ENCODE measurements at places on chromosomes 3 and 15.
A peak's percentile ranks its signal among the peaks of the same experiment; 100 is the strongest.

DNA sequence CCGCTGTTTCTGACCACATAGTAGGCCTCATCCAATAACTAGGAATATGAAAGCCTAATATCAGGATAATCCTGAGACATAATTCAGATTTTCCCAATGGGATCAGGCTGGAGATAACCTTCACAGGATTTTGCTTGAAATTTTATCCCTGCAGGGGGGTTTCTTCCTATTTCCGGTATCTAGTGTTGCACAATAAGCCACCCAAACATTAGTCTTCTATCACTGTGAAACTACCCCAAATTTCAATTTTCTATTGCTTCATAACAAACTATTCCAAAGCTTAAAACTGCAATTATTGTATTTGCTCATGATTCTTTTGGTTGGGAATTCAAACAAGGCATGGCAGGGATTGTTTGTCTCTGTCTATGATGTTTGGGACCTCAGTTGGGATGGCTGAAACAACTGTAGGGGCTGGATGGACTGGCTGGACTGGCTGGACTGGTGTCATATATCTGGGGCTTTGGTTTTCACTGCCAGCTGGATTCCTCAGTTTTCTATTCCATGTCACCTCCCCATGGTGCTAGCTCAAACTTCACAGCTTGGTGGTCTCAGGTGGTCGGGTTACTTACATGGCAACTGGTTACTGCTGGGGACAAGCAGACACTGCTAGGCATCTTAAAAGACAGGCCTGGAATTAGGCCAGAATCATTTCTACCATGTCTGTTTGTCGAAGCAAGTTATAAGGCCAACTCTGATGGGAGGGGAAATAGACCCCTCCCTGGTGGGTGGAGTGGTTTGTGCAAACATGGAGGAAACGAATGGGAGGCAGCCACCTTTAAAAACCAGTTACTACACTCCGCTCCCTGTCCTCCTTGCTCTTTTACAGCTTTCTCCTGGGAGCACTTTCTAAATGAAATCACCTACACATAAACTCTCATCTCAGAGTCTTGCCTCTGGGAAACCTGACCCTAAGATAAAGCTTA lies 88.2 kb upstream of the STT3B start:
- no peak for DNase-seq

DNA sequence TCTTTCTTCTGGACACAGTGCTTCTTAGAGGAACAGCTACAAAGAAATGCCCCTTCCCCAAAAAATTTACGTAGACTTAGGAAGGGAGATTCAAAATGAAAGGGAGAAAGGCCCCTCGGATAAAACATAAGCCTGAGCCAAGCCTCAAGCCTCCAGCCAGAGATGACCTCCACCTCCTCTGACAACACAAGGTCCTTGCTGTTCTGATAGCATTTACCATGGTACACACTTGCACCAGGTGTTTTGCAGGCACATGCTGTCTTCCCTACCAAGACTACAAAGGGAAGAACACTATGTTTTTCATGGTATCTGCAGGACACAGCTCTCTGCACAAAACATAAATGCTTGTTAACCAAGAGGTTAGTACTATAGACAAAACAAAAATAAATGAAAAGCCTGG lies 27.8 kb downstream of the RYK start:
- no peak for DNase-seq

DNA sequence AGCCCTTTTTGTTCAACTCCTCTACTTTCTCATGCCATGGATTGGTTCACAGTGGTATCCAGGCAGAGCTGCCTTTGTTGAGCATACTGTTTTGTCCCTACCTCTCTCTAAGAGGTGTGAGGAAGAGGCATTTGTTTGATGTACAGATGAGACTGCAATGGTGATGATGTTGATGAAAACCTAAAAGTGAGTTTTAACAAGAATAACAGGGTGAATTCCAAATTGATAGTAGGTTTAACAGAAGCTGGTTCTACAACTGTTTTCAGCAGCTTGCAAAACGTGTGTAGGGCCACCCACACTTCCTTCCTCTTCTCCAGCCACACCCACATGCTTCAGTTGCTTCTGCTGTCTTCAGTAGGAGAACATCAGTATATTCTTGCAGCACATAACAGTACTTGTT lies 10.2 kb downstream of the SNRK start:
- DNase-seq = peak; percentile 91

GRCh38 chr15:84982301-84982920 lies 755 bp downstream of the PDE8A start:
- peak; percentile 78 for DNase-seq

DNA sequence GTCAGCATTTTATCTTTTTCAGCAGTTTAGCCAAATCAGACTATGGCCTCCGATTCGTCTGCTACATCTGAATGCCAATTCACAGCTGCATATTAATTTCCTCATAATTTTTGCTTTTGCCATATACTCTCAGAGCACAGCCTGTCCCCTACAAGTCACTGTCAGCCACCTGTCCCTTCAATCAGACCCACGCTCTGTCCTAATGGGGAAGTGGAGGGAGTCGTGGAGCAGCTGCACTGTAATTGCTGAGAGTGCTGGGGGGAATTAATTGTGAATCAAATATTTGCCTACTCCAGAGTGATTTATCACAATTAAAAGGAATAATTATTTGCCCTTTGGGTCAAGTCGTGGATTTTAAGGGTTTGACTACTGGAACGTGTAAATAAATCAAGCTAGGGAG lies 75.5 kb downstream of the EBLN2 start:
- DNase-seq = no peak

GRCh38 chr3:171829841-171830517 lies 13.2 kb upstream of the TMEM212 start:
- peak; percentile 69 for DNase-seq

GRCh38 chr3:29283231-29284119 lies 2.6 kb downstream of the RBMS3 start:
- no peak for DNase-seq

DNA sequence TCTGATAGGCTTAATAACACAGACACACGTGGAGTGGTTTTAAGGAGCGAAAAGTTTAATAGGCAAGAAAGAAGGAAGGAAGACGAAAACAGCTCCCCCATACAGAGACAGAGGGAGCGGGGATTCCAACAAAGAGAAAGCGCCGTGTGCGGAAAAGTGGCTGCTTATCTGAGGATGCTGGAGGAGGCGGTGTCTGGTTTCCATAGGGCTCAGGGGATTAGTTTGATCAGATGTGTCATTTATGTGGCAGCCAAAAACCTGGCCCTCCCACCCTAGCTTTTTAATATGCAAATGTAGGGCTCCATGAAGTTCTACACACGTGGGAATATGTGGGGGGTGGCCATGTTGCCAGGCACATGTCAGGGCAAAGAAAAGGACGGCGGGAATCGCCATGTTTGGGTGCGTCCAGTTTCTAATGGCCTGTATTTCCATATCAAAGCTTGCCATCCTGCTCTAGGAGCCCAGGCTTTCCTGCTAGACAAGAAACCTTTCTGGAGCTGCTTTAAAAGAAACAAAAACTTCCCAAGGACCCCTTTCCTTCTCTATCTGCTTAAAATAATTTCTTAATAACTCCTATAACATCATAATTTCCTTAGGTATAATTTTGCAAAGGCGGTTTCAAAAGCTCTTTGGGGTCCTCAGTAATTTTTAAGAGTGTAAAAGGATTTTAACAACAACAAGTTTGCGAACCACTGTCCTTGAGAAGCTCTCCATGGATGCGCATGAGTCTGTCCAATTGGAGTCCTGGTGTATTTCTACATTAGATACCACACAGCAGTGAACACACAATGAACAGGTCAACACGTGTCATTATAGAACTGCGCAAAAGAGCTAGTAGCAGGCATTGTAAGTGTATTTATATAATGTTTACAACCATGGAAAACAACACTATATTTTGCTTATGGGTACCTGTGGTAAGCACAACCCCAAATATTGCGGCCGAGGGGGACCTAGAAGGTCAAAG lies 622 bp upstream of the ZNF589 start:
- no peak for DNase-seq

- peak; percentile 58 for DNase-seq
These were observed 412.3 kb upstream of the TPRG1 start for GRCh38 chr3:188759336-188760005.

GRCh38 chr3:145191543-145191942 lies 969.4 kb downstream of the PLOD2 start:
- DNase-seq = no peak

DNA sequence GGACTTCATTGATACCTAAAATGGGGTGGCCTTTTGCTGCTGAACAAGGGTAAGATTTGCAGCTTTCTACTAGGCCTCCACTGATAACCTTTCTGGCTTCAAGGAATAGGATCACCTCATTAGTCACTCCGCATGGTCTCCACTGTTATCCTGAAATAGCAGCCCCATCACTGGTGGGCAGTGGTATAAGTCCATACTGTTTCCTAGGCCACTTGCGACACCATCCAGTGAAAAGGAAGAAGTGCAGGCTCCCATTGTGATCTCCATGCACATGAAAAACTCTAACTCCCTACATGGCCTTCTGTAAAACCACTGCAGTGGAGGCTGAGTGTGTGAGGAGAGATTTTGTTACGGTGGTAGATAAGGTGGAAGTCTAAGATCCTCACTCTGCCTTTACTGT lies 1455.9 kb downstream of the SI start:
- DNase-seq = no peak

- no peak for DNase-seq
These were observed 49.5 kb upstream of the SLC9A9 start for GRCh38 chr3:143897576-143898295.

GRCh38 chr15:82944056-82944455 lies 8.5 kb downstream of the HOMER2 start:
- DNase-seq = no peak

GRCh38 chr3:82165266-82165665 lies 403.8 kb upstream of the GBE1 start:
- no peak for DNase-seq

DNA sequence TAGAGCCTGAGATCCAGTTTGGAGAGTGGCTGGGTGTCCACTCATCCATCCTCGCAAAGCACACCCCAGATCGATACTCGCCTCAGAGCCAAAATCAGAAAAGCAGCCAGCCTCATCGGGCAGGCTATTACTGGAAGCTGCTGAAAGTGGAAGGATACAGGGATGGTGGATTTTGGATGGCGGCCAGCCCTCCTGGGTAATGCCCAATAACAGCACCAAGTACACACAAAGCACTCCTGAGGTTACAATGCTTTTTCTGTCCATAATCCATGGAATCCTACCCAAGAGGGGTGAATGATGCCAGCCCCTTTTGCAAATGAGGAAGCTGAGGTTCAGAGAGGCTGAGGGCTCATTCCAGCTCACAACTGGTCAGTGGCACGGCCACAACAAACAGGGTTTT lies 93.1 kb upstream of the SLC6A11 start:
- no peak for DNase-seq

DNA sequence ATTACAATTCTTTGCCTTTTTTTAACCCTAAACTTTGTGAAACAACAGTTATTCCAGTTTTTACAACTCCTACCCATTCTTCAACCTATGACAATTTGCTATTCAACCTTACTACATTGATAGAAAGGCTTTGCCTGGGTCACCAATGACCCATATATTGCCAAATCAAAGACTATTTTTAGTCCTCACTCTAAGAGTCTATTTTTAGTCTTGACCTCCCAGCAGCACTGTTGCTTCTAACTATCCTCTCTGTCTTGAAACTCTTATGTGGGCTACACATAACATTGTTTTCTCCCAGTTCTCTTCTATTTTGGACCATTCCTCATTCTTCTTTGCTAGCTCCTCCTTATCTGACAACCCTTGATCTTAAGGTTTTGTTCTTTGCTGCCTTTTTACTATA lies 71.4 kb downstream of the C3orf80 start:
- no peak for DNase-seq

GRCh38 chr3:103711670-103712069 lies 1276.9 kb downstream of the ZPLD1 start:
- DNase-seq = no peak

- DNase-seq = peak; percentile 68
These were observed 3.0 kb upstream of the CD80 start for GRCh38 chr3:119562307-119562961.

GRCh38 chr3:57065588-57065987 lies 5.1 kb downstream of the SPATA12 start:
- DNase-seq = no peak

DNA sequence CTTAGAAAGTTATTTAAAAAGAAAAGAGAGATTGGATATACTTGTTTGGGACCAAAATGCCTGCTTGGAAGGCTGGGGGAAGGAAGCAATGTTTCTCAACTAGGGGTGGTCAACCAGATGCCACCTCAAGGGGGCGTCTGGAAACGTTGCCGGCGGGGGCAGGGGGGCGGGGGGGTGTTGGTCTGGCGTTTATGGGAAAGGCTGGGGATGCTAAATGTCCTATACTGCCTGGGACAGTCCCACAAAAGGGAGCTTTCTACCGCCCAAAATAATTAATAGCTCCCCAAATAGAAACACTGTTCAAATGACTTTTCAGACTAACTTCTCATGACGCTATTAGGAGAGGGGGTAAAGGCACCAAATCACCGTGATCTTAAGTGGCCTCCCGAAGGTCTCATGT lies 2.2 kb downstream of the POLG start:
- peak; percentile 53 for DNase-seq

DNA sequence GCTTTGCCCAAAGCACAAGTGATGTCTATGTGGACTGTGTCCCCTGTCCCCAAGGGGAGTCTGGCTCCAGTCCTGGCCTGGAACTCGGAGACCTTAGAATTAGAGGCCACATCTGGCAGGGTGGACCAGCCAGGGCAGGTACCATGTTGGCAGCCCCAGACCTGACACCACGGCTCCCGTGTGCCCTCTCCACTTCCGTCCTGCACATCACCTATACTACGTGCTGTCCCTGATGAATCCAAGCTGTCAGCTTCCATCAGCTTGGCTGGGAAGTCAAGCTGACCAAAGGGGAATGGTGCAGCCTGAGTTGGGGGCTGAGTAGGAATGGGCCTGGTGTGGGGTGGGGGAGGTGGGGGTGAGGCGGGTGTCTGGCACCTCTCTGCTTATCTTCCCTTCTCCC lies 15.3 kb downstream of the C15orf39 start:
- no peak for DNase-seq

GRCh38 chr3:155675094-155675493 lies 69.8 kb downstream of the PLCH1 start:
- DNase-seq = no peak

- DNase-seq = no peak
These were observed 426.0 kb upstream of the RARB start for GRCh38 chr3:25002052-25002451.
